ENCODE measurements at places on chromosomes 16 and 17.

DNA sequence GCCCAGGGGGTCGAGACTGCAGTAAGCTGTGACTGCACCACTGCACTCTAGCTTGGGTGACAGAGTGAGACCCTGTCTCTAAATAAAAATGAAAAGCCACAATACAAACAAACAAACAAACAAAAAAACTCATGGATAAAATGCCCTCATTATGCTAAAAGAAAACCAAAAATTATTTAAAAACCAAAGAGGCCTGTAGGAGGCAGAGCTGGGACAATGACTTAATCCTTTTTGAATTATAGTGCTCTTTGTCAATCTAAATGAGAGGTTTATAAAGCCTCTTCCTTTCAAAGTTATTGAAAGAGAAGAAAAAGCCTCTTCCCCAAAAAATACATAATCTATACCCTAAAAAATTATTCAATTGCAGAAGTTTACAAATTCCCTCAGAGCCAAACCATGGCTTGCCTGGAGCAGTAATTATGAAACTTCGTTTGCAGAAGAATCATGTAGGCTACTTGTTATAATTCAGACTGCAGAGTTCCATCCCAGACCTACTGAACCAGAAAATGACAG lies 18.5 kb downstream of the CRLF3 start:
- DNase-seq: no peak

- DNase-seq: no peak
These were observed 439.2 kb upstream of the ERCC4 start for GRCh38 chr16:13480801-13481200.

- no peak for DNase-seq
These were observed 28.5 kb upstream of the ELAC2 start for GRCh38 chr17:13046361-13046760.

DNA sequence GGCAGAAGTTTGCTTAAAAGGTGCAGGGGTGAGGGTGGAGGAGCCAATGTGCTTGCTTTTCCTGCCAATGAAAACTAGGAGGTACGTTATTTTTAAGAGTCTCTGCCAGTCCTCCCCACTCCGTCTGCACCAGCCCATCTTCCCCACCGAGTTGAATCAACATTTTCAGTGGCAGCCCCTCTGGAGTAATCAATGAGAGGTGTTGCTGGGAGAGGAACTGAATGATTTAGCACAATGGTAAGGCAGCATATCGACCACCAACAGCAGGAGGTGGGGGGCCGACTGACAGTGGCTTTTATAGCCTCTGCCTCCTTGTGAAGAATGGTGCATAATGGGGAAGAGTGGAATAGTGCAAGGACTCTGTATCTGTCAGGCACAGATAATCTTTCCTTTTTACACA lies 1465.0 kb upstream of the GOT2 start:
- DNase-seq: no peak

GRCh38 chr16:65770752-65771151 lies 595.7 kb upstream of the CDH5 start:
- no peak for DNase-seq
